Activated CD4-positive, alpha-beta T cell treated with anti-CD3 and anti-CD28 coated beads, Interleukin-2, amount 10 ng/mL, durations not matched to agents 7 days and 5 days (primary cell): ENCODE measurements at places on chromosomes 13 and 19. TPM values are rescaled to one million over a fixed set of nuclear protein-coding genes. Genes with fewer than 3 reads are reported as not detected.

DNA sequence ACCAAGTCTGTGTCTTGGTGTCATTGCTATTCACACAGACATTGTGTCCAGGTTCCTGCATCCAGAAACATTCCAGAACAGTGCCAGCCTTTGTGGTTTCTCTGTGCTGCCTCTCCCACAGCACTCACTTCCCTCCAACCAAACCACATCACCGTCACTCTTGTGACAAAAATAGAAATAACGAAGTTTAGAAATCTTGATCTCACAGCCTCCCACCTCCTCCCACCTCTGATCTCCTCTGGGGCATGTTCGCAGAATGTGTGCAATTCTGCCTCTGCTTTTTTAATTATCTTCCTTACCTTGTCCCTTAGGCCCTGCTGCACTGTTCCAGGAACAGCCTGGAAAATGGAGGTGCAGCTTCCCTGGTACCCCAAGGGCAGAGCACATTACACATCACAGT is 8.7 kb upstream of the SERPINE3 start:
- peaks cover 19% of the 10 kb centered on the region for H3K4me1 ChIP-seq
- H3K36me3 ChIP-seq, result no peaks in the 10 kb centered on the region
- H3K27me3 ChIP-seq, result no peaks in the 10 kb centered on the region

ZNF723 gene
- total RNA-seq, result not detected

NCAN gene
- not detected for total RNA-seq

- H3K4me1 ChIP-seq, result peaks cover 27% of the 10 kb centered on the region
- no peak overlapping the region for H3K4me3 ChIP-seq
- no peak for DNase-seq
- H3K27ac ChIP-seq, result no peak overlapping the region
- H3K27me3 ChIP-seq, result no peaks in the 10 kb centered on the region
- H3K36me3 ChIP-seq, result peaks cover 24% of the 10 kb centered on the region
Observed at GRCh38 chr13:30257468-30258099, 49.8 kb downstream of the KATNAL1 start.
